ENCODE measurements at places on chromosomes 3 and 15.

- no peak for DNase-seq
These were observed 5.1 kb downstream of the IGDCC3 start for GRCh38 chr15:65372787-65373067.

DNA sequence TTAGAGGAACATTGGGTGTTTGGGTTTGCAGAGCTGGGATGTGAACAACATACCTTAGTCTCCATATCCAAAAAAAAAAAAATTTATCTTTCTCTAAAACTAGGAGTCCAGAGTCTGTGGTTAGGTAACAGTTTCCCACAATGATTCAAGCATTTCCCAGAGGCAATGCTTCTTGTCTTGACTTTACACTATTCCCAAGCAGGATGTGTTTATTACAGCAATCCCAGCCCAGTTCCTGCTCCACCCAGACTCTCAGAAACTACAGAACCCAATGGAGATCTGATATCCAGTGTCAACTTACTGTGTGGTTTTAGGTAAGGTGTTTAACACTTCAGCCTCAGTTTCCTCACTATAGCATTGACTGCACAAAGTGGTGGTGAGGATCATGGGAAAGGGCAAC lies 2.3 kb upstream of the C3orf62 start:
- peak; percentile 23 for DNase-seq

DNA sequence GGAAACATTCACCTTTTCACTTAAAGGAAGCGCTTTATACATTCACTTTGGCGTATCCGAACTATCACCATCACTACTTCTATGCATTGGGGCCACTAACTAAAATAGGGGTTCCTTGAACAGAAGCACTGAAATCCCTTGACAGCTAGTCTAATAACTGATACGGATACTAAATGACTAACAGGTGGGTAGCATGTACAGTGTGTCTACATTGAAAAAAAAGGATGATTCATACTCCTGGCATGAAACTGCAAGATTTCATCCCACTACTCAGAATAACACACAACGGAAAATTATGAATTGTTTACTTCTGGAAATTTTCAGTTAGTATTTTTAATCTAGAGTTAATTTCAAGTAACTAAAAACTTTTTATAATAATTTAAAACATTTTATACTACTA lies 96.7 kb downstream of the SMARCC1 start:
- peak; percentile 50 for DNase-seq

DNA sequence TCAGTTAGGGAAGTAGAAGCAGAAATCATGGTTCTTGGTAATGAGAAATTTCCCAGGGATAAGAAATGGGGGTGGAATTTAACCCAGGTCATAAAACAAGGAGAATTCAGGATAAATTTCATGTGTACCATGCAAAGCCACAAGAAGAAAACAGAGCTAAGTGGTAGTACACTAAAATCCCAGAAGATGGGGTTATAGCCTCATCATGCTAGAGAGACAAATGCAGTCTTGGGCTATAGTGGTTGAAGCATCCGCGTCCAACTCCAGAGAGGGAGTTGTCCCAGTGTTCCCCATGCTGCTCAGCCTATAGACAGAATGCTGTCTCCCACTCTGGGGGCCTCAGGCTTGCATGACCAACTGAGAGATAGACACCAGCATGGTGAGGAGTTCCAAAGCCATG lies 36.2 kb upstream of the CLRN1 start:
- DNase-seq, result peak; percentile 66

- no peak for DNase-seq
These were observed 8.3 kb upstream of the LMOD3 start for GRCh38 chr3:69130689-69131088.

DNA sequence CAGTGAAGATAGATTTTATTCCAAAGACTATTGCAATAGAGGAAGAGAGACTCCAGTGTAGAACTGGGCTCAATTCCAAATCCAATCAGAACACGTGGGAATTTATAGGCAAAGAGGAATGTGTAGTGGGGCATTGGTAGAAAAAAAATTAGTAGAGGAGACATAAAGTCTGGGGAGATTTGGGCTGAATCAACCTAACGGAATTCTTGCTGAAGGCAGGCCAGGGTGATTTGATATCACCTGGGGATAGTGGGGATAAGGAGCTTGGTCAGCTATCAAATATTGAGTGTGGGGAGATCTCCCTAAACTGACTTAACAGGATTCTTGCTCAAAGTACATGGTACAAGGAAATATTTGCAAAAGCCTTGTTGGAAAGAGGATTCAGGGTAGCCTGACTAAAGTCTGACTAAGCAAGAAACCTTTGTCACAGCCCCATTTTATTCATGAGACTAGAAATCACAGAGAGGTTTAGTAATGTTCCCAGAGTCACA lies 29.6 kb downstream of the SST start:
- no peak for DNase-seq

GRCh38 chr3:132288357-132288756 lies 28.9 kb upstream of the ACP3 start:
- DNase-seq, result no peak

DNA sequence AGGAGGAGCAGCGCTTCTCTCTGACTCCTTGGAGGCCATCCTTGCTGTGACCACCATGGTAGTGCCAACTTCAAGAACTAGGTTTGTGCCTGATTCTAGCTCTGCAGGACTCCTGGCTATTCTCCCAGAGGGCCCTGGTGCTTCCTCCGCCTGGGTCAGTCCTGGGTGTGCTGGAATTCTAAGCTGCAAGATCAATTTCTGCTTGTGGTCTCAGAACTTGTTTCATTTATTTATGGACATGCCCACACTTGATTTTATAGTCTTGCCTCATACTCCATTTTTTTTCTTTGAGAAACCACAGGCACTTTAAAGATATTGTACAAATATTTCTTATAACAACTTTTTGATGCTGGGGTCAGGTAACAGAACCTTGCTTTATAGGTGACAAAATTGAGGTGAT lies 87.6 kb downstream of the PDCD6IP start:
- peak; percentile 23 for DNase-seq

GRCh38 chr3:110576960-110577359 lies 494.7 kb upstream of the NECTIN3 start:
- DNase-seq, result peak; percentile 92

GRCh38 chr15:89917442-89918101 lies 4.8 kb upstream of the ARPIN start:
- no peak for DNase-seq

- DNase-seq, result no peak
These were observed 145.9 kb upstream of the LRRFIP2 start for GRCh38 chr3:37320276-37320675.

DNA sequence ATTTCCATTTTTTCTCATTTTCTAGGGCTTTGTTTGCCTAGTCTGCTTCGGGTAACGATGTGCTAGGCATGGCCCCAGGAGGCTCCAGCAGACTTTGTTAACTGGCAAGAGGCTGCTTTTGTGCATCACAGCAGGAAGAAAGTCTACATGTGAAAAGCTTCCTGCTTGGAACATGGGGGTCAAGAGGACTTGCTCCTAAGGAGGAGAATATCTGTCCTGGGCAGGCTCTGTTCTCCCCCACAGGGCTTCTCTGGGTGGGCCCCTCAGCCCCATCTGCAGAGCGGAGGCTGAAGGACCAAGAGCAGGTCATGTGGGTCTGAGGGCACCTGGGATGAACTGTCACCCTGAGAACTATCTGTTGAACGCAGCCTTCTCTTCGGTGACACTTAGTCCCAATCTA lies 94.7 kb downstream of the CCNL1 start:
- DNase-seq, result no peak

- no peak for DNase-seq
These were observed 300.3 kb upstream of the CBLB start for GRCh38 chr3:106168962-106169750.

DNA sequence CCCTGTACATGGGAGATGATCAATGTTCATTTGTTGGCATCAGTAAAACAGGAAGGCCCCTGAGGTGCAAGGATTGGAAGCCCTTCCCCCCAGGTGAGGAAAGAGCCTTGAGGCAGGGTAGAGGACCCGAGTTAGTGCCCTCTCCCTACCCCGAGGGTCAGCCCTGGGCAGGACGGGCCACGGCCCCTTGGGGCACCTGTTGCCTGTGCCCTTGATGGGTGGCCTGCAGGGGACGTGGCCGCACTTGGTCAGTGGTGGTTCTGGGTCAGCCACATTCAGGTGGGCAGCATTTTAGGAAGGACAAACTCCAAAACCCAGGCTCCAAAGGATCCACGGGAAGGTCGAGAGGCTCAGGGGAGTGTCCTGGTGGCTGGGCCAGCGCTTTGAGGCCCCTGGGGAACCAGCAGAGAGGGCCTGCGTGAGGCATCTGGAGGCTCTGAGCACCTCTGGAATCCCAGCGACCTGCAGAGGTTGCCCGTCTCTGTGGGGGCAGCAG lies 15.8 kb upstream of the RPUSD3 start:
- DNase-seq, result no peak

- peak; percentile 83 for DNase-seq
These were observed 787.7 kb downstream of the MCTP2 start for GRCh38 chr15:95018888-95019545.

GRCh38 chr3:82475306-82475705 lies 713.9 kb upstream of the GBE1 start:
- DNase-seq, result no peak

DNA sequence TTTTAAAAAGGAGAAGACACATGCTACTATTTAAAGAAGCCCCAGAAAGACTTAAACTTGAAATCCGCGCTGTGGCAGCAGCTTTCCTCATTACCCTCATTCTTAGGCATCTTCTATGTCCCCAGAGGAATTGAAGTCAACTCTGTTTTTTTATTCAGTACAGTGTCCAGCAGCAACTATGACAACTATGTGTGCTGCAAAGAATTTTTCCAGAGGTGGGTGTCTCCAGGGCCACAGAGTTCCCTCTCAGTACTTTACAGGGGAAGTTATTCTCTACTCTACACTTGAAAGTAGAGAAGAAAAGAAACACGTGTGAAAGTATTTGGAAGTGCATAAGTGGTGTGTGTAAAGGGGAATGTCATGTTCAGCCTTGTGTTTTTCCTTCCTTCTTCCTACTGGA lies 32.0 kb downstream of the GATM start:
- no peak for DNase-seq

DNA sequence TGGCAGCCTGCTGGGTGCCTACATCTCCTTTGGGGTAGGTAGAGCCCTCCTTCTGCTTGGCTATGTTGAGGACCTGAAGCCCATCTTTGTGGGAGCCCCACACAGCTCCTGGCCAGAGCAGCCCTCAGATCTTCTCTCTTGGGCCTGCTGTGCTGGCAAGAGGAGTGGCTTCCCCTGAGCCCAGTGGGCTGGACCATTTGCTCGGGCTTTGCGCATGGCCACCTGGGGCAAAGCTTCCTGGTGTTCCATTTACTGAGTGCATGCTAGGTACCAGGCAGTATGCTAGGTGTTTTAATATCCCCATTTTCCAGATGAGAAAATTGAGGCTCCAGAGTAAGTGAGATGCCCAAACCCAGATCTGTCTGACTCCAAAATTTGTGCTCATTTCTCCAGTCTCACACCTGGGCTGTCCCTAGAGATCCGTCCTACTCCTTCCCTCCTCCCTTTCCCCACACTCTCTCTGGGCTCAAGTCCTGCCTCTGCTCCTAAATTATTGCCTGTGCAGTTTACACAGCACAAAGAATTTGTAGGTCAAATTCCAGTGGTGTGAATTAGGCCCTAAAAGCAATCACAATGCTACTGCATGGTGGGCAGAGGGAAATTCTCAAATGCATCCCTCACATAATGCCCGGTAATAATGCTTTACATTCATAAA lies 39.7 kb downstream of the SLC28A1 start:
- DNase-seq, result no peak

DNA sequence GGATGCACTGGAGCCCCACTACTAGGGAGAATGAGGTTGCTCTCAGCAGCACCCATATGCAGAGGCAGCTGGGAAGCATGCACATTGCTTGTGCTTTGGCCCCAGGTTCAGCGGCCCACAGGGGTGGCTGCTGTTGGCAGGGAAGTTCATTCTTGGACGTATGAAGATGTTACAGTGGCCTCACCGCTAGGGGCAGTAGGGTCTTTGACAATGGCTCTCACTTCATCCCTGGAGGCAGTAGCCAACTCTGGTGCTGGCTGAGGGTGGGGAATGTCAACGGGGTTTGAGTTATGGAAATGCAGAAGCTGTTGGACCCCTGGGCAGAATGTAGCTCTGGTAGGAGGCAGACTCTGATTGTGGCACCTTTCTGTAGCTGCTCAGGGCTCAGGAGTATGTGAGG lies 279.9 kb downstream of the SCAPER start:
- DNase-seq, result no peak

DNA sequence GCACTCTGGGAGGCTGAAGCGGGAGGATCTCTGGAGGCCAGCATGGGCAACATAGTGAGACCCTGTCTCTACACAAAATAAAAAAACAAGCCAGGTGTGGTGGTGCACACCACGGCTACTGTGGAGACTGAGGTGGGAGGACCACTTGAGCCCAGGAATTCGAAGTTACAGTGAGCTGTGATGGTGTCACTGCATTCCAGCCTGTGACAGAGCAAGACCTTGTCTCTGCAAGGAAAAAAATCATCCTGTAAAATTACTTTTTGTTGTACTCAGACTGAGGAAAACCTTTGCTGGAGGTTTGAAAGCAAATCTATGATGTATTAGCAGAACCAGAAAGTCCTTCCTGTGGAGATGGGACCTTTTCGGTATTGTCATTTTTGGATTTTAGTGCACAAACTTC lies 63.3 kb downstream of the ATP1B3 start:
- DNase-seq, result no peak

- peak; percentile 22 for DNase-seq
These were observed 35.4 kb downstream of the MAPK6 start for GRCh38 chr15:52054381-52054780.

GRCh38 chr3:100333970-100334487 lies 528 bp upstream of the NIT2 start:
- DNase-seq, result no peak

DNA sequence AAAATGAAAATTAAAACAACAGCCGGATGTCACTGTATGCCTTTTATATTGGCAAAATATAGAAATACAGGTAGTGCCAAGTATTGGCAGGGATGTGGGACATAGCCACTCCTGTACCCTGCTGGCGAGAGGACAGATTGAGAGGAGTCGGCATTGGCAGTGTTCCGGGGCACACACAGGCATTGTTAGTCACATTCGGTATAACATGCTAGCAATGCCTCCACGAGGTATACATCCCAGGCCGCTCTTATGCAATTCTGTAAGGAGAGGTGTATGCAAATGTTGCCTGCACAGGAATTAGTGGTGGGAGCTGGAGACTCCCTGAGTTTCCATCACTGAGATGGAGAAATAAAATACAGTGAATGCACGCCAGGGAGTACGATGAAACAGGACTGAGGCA lies 99.4 kb upstream of the DLG1 start:
- no peak for DNase-seq

- no peak for DNase-seq
These were observed 56.0 kb upstream of the FURIN start for GRCh38 chr15:90812171-90812957.

GRCh38 chr15:63308491-63308890 lies 31.1 kb downstream of the APH1B start:
- no peak for DNase-seq

DNA sequence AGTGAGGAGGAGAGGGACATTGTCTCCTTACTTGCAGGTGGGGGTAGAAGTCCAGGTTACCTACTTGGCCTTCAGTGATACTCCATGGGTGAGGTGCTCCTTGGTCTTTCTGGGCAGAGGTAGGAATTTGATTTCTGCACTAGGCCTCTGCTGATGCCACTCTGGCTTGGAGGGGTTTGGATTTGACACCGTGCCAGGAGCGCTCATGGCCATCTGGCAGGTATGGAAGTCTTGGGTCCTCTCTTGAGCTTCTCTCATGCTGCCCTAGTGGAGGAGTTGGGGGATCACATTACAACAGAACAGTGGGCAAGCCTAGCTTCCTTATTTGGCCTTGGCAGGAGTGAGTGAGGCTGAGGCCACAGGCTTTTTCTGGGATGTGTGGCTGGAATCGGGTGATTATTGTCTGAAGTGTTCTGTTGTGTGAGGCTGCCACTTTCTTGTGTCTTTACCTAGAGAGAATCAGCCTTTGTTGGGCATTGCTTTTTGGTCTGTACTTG lies 525.0 kb downstream of the GABRG3 start:
- DNase-seq, result no peak

- peak; percentile 36 for DNase-seq
These were observed 164.8 kb downstream of the ERC2 start for GRCh38 chr3:56303487-56303886.
